ENCODE measurements at places on chromosomes 6 and 20.
A peak's percentile ranks its signal among the peaks of the same experiment; 100 is the strongest.

DNA sequence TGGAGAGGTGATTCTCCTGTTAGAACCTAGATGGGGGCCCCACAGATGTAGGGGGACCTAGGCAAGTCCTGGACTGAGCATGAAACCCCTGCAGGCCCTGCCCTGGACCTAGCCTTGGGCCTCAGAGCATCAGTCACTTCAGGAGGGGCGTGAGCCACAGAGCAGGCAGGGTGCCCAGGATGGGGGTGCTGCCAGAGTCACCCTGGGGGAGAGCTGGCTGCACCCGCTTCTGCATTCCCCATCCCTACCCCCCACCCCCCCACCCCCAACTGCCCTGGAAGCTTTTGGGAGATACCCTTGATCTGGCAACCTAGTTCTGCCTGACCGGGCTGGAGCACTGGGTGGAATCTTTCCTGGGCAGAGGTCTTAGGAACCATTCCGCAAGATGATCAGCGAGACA, 125.6 kb downstream of the GRM4 start:
- DNase-seq, result no peak

GRCh38 chr20:50439539-50440453, 70.4 kb upstream of the PTPN1 start:
- DNase-seq, result no peak

DNA sequence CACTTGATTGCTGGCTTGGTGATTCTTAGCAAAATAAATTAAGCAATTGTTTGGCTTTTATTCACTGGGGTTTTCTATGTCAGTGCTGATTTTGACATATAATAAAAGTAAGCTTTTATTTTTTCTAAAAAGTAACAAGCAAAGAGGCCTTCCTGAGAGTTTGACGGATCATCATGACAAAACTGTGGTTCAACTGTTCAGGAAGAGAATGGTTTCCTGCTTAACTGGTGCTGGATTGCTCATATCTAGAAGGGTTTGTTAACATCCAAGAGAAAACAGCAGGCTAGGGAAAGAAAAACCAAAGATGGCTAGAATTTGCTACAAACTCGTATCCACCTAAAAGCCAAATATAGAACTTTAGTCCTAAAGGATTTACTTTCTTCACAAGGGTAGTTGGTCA, 21.2 kb downstream of the SERPINB1 start:
- DNase-seq, result no peak

DNA sequence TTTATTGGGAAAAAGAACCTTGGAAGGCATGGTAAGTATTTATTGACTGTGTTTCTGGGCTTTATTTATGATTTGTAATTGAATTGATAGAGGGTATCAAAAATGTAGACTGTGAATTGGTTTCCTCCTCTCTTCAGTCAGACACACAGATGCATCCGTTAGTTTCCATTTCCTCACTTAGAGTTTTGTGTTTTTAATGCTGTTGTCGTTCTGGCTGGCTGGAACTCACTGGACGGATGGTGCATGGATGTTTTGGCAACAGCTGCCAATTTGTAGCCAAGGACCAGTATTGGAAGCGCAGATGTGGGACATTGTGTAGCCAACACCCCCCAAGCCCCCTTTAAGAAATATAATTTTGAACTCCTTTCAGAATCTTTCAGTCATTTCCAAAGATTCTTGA, 134.5 kb downstream of the JARID2 start:
- DNase-seq, result no peak

- DNase-seq, result no peak
Observed at GRCh38 chr20:33624399-33624798, 37.7 kb upstream of the C20orf144 start.

- DNase-seq, result no peak
Observed at GRCh38 chr6:56573624-56574023, 69.1 kb downstream of the DST start.

- no peak for DNase-seq
Observed at GRCh38 chr20:5923493-5923892, 26.8 kb downstream of the TRMT6 start.

DNA sequence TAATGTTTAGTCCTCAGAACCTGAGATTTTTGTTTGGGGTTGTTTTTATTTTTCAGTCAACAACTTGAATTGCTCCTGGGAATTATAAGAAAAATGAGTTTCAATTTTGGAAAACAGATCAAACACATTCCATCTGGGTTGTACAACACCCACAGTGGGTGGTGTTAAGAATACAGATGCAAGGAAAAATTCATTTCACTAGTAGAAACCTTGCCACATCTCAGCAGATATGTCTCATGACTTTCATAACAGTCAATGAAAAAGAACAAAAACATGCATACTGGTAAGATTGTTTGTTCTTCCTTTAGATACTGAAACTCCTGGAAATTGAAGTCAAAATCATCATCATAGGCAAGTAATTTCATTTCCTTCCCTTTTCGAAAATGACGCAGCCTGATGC, 78.9 kb downstream of the MOXD1 start:
- no peak for DNase-seq

DNA sequence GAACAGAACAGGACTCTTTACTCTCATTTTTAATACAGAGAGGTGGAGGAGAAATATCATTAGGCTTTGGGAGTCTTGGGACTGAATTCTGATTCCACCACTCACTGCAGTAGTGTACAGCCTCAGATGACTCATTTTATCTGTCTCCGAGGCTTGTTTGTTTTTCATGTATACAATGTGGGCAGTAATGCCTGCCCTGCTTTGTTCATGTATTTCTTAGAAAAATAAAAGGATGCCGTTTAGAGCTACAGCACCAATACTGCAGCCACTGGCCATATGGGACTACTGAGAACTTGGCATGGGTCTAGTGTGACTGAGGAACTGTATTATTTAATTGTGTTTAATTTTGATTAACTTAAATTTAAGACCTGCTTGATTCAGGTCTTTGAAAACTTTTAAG, 41.2 kb upstream of the JAG1 start:
- DNase-seq, result no peak

- DNase-seq, result no peak
Observed at GRCh38 chr6:34358389-34358905, 34.0 kb downstream of the NUDT3 start.

DNA sequence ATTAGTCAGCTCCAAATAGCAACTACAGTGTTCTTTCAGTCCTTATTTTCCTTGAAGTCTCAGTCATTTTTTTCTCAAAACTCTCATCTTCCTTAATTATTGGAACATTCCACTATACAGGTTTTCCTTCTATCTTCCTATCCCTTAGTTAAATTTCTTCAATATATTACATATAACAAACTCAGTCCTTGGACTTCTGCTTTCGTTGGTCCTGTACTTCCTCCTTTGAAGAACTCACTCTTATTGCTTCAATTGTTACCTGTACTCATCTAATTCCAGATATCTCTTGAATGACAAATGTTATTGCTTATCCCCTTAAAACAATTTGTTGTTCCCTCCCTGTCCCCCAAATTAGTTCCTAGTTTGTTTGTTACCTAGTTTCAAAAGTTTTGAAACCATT, 67.7 kb upstream of the NOTCH4 start:
- DNase-seq, result no peak

- DNase-seq, result peak; percentile 5
Observed at GRCh38 chr6:130282234-130282995, 59.7 kb upstream of the SAMD3 start.

GRCh38 chr6:39420300-39421265, 98.1 kb upstream of the KCNK16 start:
- no peak for DNase-seq

Measured in bone marrow (tissue), 2 donors.